Prostate gland (tissue), 2 donors: ENCODE measurements at places on chromosomes 3 and 15.

GRCh38 chr3:99483841-99484240 lies 154.6 kb upstream of the COL8A1 start:
- DNase-seq, result no peak

- no peak for DNase-seq
These were observed 85.8 kb downstream of the MB21D2 start for GRCh38 chr3:192831801-192832347.

- no peak for DNase-seq
These were observed 7.4 kb downstream of the ARL14 start for GRCh38 chr3:160684368-160684740.

DNA sequence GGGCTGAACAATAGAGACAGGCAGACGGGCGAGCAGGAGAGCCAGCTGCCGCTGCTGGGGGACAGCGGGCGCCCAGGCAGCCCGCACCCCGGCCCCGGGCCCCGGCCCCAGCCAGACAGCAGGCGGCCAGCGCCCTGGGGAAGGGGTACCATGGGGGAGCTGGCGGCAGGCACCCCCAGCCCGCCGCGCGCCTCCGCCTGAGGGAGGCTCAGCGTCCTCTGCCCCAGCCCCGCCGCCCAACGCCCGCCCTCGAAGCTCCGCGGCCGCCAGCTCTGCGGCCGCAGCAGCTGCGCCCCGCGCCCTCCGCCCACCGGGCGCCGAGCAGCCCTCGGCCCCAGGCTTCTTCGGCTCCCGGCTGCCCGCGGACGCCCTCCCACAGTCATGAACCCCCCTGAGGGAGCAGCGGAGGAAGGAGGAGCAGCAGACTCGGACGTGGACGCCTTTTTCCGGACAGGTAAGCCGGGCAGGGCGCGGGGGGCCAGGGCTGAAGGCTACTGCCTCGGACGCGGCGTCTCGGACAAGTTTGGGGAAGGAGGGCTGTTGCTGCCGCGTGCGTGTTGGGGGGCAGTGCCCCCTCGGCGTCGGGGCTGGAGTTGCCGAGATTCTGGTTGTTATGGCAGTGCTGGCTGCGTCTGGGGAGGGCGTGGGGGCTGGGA lies 41.6 kb upstream of the ROPN1 start:
- DNase-seq, result no peak

DNA sequence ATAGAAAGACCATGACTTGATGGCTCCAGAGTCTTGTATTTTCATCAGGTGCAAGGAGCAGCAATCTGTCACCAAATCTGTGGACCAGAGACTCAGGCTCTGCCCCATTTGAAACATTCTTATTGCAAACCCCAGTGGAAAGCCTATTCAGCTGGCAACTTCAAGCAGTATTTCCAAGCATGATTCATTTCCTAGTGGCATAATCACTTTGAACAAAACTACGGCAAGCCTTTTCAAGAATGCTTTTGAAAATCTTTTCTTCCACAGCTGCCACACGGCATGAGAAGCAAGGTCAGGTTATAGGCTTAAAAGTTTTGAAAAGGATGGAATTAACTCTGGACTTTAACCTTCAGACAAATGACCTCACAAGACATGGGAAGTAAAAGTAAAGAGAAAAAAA lies 122.0 kb upstream of the BFSP2 start:
- DNase-seq, result no peak
